ENCODE measurements at places on chromosomes 1 and 21.

- no peak for DNase-seq
Measured at GRCh38 chr1:32341971-32342370, 5.9 kb upstream of the MARCKSL1 start.

DNA sequence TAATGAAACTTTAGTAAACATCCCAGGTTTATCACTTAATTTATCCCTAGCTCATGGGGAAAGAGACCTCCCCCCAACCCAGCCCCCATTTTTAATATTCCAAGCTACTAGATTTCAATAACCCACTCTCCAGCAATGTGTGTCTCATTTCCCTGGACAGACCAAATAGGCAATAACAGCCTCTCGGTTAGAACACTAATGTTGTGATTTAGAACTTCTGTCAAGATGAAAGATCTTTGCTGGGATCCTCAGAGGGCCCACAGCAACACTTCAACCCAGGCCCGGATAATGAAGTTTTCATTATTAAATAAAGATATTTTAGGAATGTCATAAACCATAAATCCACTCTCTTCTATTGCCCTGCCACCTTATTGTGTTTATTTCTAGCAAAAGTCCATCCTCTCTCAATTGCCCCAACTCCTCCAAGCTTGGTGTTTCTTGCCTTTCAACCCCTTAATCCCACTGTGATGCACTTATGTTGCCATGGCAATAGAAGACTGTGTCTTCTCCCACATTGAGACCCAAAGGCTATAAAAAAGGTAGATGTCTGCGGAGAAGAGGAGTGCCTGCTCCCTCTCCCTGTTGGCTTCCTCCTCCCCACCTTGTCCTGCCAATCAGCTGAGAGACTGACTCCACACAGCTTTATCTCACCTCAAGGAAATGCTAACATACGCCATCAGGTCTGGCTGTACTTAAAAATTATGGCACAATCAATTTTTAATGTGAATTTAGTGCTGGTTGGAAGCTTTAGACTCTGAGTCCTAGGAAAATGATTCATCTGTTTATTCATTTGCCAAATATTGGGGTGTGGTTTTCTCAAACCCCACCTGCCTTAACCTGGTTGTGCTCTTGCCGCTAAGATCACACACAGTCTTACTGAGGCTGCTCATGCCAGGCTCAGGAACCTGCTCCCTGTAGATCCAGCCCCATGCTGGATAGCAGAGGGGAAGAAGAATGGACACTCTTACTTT, 258.3 kb upstream of the CAMK1G start:
- DNase-seq, result no peak

GRCh38 chr1:200453553-200453905, 43.7 kb upstream of the ZNF281 start:
- DNase-seq, result no peak

- DNase-seq, result no peak
Measured at GRCh38 chr1:8740034-8740449, 77.4 kb downstream of the RERE start.

DNA sequence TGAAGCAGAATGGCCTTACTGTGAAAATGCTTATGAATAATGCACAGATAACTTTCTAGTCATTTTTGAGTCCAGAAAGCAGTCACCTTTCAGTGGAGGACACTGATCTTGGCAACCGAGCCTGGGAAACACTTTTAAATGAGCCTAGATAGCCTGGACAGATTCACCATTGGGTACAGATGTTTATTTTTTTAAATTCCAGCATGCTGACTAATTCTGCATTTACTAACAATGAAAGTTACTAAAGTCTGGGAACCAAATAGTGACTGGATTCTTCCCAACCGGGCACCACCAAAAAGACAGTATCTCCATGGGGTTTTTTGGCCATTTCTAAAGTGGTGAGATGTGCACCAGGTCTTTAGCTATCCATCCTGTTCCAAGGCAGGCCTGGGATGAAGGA, 3.3 kb upstream of the FMOD start:
- no peak for DNase-seq

GRCh38 chr1:221574529-221574928, 167.4 kb downstream of the DUSP10 start:
- DNase-seq, result no peak

All from stimulated activated CD8-positive, alpha-beta memory T cell treated with anti-CD3 and anti-CD28 coated beads, Interleukin-15, amount 100 ng/mL, for 48 hours (primary cell).